HepG2 (cell line): ENCODE measurements at places on chromosomes 12 and 14.

- DNase-seq = no peak
Observed at GRCh38 chr14:104717646-104718045, 6.4 kb upstream of the ADSS1 start.

DNA sequence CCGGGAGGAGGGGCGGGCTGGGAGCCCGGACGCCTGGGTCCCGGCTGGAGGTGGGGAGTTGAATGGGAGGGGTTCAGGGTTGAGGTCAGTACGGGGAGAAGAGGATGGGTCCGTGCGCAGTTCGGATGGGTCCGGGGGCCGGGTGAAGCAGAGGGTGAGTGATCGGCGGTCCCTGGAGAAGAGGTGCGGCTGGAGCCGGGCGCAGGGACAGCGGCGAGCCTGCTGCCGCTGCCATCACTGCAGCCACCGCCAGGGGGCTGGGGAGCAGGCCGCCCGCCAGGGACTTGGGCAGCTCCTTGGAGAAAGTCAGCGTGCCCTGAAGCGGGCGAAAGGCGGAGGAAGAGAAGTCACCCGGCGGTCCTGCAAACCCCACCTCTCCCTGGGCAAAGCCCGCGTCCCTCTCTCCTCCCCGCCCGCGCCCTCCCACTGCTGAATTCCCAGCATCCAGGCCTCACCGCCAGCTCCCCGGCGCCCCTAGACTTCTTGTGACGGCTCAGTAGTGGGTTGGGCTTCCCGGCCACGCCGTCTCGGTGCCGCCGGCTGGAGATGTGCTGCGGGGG lies 6.0 kb upstream of the GPR84 start:
- no peak for DNase-seq

- DNase-seq = peak; percentile 96
Observed at GRCh38 chr12:123595729-123596128, 6.2 kb upstream of the DDX55 start.

DNA sequence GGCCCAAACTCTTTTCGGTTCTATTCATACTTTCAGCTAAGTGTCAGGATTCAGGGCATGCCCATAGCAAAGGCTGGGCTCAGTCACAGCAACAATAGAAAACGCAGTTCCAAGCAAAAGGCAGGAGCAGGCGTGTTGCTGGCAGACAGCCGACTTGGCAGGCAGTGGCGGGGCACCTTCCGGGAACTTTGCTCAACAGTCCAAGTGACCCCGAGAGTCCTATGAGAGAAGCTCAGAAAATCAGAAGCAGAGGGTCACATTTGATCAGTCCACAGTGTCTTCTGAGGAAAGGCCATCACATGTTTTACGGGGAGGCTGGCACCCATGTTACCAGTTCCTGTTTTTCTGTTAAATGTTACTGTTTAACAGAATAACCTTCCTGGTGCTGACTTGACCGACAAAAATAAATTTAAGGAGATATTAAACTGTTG lies 115.0 kb downstream of the DACT1 start:
- peak; percentile 18 for DNase-seq

DNA sequence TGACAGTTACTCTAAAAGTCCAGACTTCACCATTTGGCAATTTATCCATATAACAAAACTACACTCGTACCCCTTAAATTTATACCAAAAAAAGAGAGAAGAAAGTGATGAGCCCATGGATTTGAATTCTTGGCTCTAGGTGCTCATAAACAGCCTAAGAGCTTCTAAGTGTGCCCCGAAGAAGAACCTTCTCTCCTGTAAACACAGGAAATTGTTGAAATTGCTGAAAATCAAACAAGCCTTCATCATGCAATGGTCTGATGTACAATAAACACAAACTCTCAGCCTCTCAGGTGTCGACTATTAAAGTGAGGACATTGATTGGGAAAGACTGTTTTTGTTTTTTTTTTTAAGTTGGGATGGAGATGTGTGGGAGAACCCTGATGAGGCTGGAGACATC lies 21.8 kb downstream of the PDE6H start:
- no peak for DNase-seq

- no peak for DNase-seq
Observed at GRCh38 chr14:74630881-74631690, 19.0 kb upstream of the LTBP2 start.

DNA sequence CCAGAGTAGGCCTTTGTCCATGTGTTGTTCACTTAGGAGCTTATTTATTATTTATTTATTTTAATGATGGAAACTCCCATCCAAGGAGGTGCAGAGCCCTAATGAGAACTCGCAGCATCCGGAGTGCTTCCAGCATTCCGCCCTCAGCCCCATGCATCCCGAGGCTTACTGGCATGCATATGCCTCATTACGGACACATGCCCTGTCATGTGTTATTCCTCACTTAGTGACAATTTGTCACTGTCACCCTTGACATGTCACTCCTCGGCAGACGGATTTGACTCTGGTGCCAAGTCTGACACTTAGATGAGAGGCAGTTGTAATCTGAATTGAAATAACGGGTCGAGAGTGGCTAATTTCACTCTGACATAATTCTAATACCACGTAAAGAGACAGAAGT lies 132.8 kb downstream of the VRK1 start:
- no peak for DNase-seq

GRCh38 chr12:68102163-68102562 lies 57.4 kb downstream of the IFNG start:
- DNase-seq = no peak

- no peak for DNase-seq
Observed at GRCh38 chr12:5204271-5204670, 160.6 kb downstream of the KCNA5 start.

- no peak for DNase-seq
Observed at GRCh38 chr14:68809524-68809923, 16.7 kb upstream of the ZFP36L1 start.

DNA sequence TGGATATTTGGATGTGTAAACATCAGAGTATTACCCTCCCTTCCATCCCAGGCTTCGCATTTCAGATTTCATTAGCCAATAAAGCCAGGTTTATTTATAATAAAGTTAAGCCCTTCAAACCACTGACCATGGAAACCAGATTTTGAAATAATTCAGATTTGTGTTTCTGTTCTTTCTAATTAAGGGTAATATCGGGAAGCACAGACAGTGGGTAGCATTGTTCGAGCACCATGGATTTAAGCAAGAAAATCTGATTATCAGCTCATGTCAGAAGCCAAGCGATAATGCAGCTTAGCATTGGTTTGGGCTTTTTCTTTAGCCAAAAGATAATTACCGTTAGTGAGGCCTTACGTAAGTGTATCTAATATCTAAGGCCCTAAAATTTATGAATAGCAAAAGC lies 116.1 kb downstream of the C12orf42 start:
- no peak for DNase-seq

- DNase-seq = no peak
Observed at GRCh38 chr12:87779858-87780498, 249.2 kb downstream of the C12orf50 start.

DNA sequence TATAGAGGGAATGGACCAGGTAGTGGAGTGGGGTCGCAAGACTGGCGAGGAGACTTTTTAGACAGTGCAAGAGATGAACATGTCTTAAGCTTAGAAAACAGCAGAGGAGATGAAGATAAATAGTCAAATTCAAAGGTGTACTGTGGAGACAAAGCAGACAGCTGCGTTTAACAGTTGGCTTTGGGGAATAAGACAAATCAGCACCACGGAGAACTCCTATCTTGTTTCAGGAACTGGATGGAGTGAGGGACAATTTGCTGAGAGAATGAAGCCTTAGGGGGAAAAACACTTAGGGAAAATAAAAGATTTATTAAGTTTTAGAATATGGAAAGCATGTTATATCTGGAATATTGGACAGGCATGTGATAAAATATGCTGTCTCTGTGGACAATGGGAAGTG lies 458.8 kb downstream of the GLT1D1 start:
- no peak for DNase-seq

DNA sequence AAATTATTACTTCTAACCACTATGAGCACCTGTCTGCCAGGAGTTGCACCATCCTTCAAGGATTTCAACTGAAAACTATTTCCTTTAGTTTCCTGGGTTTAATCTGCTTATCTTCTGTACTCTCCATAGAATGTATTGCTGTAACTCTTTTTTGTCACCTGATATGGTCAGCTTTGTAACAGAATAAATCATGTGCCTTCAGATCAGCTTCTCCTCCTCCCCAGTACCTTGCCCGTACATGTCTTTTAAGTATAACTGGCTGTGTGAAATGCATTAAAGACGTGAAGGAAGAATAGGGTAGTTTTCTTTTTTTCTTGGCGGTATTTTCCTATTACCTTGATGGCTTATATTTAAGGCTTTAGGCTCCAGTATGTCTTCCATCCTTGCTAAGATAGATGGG lies 200.3 kb upstream of the NAV3 start:
- no peak for DNase-seq

- DNase-seq = no peak
Observed at GRCh38 chr14:99862136-99862535, 68.9 kb downstream of the EML1 start.

- no peak for DNase-seq
Observed at GRCh38 chr12:22348208-22348607, 13.7 kb upstream of the ST8SIA1 start.

GRCh38 chr14:87045956-87046355 lies 947.0 kb downstream of the GALC start:
- no peak for DNase-seq

DNA sequence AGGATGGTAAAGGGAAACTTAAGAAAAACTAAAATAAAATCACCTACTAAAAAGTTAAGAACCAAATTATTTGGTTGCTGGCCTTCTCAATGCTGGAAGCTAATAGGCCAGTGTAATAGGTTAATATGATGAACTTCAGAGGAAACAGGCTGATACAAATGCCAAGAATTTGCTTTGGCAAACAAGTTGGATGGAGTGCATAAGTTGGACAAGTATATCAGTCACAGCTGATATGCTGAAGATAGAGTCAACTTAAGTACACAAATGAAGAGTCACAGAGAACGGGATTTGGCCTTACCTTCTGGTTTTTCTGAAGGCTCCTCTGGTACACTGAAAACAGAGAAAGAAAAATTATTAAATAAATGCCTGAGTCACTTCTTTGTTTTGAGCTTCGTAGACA lies 48.2 kb downstream of the ZFYVE26 start:
- no peak for DNase-seq

DNA sequence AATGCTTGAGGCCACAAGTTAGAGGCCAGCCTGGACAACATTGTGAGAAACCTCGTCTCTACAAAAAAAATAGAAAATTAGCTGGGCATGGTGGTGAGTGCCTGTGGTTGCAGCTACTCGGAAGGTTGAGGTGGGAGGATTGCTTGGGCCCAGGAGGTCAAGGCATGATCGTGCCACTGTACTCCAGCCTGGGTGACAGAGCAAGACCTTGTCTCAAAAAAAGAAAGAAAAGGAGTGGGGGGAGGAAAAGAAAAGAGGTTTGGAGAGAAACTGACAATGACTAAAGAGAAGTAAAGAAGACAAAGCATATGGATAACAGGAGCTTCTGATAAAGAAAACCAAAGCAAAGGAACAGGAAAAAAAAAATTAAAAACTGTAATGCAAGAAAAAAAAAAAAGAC lies 37.4 kb upstream of the SELPLG start:
- no peak for DNase-seq

GRCh38 chr14:22630486-22630885 lies 13.7 kb downstream of the OR6J1 start:
- DNase-seq = no peak

GRCh38 chr12:100324498-100324897 lies 32.4 kb upstream of the SLC17A8 start:
- DNase-seq = no peak

DNA sequence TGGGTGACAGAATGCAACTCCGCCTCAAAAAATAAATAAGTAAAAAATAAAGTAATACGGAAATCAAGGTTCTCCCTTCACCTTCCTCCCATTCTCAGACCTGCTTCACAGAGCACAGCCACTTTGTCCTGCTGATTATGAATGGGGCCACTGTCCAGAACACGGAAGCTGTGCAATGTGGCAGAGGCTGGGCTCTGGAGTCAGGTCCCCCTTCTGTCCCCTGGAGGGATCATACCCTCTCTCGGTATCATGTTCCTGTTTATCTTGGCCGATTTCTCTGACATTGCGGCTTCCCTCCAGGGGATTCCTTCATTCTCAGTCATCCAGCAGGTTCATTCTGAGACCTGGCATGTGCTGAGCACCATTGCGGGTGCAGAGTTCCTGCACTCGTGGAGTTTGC lies 11.3 kb downstream of the PPP2R5C start:
- DNase-seq = peak; percentile 24

GRCh38 chr14:89635615-89636014 lies 218.6 kb upstream of the FOXN3 start:
- DNase-seq = no peak

- DNase-seq = no peak
Observed at GRCh38 chr12:33634544-33634943, 194.9 kb upstream of the SYT10 start.

DNA sequence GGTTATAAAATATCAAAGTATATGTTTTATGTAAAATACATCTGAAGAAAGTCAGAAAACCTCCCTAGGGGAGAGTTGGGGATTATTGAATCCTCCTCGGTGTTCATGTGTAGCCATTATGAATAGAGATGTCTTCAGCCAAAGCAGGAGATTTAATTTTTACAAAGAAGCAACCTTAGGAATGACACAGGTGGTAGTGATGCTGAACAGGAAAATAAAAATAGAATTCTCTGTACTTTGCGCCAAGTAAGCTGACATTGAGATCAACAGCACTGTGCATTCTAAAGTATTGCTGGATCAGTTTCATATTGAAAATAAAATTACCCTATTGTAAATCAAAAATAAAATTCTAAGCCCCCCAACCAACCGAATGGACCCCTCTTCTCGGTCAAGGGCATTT lies 132.8 kb upstream of the TRHDE start:
- DNase-seq = no peak

DNA sequence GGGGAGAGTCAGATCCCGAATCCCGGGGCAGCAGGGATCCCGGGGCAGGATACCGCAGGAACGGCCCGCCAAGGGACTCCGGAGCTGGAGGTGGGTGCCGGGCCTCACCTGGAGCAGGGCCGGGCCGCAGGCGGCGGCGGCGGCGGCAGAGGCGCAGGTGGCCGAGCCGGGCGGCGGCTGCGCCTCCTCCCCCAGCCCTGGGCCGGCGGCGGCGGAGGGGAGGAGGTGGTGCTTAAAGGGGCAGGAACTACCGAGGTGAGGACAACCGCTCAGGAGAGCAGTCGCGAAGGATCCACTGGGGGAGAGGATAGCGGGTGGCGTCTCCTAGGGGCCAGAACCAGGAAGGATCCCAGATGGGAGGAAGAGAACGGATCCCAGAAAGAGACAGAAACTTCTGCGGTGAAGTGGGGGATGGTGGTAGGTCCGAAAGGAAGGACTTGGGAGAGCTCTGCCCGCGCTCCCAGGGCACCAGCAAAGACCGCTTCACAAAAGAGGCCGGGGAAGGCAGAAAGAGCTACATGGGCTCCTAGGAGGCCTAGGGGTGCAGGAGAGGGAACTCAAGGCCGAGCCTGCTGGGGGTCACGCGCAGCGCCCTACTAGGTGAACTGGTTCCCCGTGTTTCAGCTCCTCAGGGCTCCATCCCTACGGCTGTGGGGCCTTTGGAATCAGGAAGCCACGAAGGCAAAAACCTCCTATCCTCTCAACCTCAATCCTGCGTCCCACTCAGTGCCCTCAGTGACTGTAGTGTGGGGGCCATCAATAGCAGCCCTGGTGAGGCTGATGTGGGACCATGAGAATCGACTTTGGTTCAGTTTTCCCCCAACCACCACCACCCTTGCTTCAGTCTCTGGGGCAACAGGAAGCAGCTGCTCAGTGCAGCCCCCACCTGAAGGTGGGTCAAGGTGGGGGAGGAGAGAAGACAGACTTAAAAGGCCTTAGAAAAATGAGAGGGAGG lies 5.0 kb upstream of the BAZ2A start:
- DNase-seq = peak; percentile 75
